ENCODE measurements at places on chromosomes 2 and 18. TPM values are rescaled to one million over a fixed set of nuclear protein-coding genes. Genes with fewer than 3 reads are reported as not detected.

The EDAR gene
- total RNA-seq = 0.56 TPM

The ZNF513 gene
- 11.1 TPM for total RNA-seq

The ITSN2 gene
- 53.0 TPM for total RNA-seq

The GYPC gene
- 120 TPM for total RNA-seq

The TRAK2 gene
- total RNA-seq = 26.5 TPM

Measured in activated CD4-positive, alpha-beta T cell treated with anti-CD3 and anti-CD28 coated beads, Interleukin-2, amount 10 ng/mL, durations not matched to agents 24 days and 14 days (primary cell).